Endothelial cell (in vitro differentiated cells): ENCODE measurements at places on chromosomes 11 and 22. TPM values are rescaled to one million over a fixed set of nuclear protein-coding genes. Genes with fewer than 3 reads are reported as not detected.
A peak's percentile ranks its signal among the peaks of the same experiment; 100 is the strongest.

Gene TRPT1
- 23.2 TPM for total RNA-seq

DNA sequence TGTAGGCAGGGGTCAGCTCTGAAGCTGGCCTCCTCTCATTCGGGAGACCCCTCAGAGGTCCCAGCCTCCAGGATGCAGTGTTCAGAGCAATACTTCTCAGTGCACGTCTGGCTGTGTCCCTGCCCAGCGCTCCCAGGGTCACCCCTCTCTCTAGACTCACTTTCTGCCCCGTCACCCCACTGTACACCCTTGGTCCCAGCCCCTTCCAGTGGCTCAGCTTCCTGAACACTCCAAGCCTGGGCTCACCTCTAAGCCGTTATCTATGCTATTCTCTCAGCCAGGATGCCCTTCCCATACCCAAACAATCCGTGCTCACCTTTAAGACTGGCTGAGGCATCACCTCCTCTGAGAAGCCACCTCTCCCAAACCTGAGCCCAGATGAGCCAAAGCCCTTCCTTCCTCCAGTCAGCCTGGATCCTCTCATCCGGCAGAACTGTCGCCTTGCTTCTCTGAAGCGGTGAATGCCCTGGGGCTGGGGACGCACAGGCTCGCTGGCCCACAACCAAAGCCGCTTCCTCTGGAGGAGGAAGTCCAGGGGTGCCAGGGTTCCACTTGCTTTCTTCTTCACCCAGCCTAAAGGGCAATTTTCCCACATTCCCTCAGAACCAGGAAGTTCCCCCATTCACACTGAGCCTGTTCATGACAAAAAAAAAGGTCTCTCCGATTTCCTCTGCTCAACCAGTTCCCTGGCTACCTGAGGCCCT, 13.7 kb upstream of the CDKN1C start:
- no peak for DNase-seq

GRCh38 chr11:114259124-114259526, 37.1 kb upstream of the NNMT start:
- DNase-seq: no peak

DNA sequence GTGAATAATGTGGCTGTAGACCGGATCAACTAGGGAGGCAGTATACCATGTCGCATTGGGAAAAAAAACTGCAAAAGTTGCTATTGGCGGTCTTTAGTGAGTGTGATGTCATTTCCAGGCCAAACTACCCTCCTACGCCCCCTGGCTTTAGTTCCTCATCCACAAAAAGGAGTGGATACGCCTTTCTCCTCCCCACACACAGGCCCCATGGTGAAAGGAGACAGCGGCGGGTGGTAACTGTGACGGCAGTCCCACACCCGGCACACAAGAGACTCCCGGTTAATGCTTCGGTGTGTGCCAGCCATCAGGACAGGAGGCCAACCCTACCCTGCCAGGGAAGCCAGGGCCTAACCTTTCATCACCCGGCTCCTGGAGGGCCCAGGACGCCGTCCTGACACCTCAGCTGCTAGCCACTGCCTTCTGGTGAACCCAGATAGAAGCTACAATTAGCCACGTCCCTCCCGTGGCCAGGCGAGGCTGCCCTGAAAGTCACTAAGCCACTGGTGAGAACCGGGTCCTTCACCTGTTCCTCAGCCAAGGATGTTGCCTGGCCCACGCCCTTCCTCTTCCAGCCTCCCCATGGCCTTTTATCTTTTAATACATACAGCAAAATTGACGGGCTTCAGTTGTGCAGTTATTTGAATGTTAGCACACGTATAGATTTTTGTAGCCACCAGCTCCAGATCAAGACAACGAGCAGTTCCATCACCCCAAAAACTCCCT, 10.8 kb downstream of the TP53I11 start:
- peak; percentile 32 for DNase-seq

DNA sequence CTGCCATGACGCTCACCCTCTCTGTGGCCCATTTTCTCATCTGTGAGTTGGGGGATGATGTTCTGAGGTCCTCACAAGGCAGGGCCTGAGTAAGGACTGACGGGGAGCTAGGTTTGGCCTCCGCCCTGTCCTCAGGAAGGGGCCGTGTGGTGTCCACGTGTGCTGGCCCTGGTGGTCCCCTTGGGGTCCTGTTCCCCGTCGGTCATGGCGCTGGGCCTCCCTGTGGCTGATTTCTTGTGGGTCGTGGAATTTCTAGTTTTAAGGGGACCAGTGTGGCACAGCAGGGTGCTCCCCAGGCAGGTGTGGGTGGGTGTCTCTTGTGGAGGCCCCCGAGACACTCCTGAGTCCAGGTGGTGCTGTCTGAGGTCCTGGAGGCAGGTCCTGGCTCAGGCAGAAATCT, 5.9 kb downstream of the LINC01488 start:
- no peak for DNase-seq

DNA sequence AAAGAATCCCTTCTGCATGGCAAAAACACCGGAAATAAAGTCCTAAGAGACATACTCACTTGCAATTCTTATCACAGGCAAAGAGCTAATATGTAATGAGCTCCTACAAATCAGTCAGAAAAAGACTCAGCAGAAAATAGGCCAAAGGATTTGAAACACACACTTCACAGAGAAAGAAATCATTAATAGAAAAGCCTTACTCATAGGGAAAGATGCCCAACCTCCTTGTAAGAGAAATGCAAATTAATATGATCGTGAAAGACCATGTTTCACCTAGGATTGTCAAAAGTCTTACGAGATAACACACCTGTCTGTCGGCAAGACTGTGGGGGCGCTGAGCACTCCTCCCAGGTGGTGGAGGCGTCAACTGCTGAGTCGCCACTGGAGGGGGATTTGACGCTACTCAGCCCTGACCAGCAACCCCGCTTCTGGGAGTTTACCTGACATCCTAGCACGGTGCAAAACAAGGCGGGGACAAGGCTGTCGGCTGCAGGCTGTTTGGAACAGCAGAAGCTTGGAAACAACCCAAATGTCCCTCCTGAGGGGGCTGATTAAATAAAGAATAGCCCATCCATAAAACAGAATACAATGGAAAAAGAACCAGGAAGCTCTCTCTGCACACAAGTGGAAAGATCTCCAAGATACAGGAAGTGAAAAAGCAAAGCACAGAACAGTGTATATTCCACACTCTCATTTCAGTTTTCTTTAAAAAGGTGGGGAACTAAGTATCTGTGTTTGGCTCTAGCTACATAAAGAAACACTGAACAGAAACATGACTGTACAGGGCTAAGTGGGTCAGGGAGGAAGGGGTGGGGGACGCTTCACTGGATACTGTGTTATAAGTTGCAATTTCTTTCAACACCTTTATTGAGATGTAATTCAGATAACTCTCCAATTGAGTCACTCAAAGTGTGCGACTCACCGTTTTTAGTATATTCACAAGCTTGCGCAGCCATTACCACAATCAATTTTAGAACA, 11.5 kb downstream of the CSNK1E start:
- no peak for DNase-seq

GRCh38 chr11:61686469-61686868, 6.3 kb downstream of the DAGLA start:
- DNase-seq: no peak

DNA sequence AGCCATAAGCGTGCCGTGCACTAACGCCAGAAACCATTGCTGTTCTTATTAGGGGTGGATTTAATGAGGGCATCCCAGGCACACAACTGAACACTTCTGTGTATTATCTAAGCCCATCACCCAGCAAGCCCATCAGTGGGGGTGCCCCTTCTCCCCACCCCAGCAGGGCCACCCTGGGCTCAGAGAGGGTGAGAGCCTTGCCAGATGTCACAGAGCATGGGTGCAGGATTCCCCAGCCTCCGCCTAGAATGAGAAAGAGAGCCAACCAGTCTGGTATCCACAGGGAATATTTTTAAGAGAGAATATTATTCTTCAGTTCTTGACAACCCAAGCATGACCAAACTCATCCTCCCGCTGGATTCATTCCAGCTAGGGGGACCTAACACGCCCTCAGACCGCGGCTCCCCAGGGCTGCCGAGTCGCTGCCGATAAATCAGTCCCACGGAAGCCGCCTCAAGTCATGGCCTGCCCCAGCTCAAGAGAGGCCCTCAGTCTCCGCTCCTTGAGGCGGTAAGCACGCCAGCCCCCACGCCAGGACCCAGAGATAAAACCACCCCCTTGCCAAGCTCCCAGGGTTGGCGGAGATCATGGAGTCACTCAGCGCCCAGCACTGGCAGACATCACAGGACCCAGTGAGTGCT, 47.2 kb downstream of the MN1 start:
- DNase-seq: no peak

- DNase-seq: no peak
These were observed 15.1 kb downstream of the APOL6 start for GRCh38 chr22:35663371-35663770.

Gene OR56A1
- total RNA-seq: 0.03 TPM

GRCh38 chr11:60985991-60986915, 14.8 kb downstream of the CD6 start:
- DNase-seq: no peak

Gene OR52J3
- not detected for total RNA-seq

DNA sequence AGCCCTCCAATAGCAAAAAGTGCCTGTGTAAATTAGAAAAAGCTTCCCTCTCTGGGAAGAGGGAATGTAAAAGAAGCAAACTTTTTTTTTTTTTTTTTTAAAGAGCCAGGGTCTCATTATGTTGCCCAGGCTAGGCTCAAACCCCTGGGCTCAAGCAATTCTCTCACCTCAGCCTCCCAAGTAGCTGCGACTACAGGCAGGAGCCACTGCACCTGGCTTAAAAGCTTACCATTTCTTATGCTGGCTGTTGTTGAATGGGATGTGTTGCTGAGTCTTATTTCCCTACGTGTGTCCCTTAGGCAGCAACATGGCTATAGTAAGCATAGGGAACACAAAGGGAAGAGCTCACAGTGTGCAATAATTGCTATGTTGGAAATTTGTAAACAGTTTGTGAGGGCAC, 225.5 kb upstream of the CCDC90B start:
- no peak for DNase-seq

DNA sequence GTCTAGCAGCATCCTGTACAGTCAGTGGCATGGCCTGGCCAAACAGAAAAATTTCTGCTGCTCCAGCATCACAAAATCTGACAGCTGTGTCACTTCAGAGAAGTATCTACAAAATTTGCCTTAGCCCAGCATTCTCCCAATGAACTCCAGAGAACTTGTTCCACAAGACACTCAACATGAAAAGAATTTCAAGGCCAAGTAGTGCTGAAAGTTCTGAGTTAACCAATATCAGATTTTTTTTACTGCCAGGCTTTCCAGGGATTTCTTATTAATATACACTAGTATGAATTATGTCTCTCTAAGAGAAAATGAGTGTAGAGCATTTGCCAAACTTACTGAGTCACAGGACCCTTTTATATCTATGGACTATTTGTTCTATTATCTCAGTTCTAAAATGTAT, 68.8 kb downstream of the OR5AK2 start:
- DNase-seq: no peak

DNA sequence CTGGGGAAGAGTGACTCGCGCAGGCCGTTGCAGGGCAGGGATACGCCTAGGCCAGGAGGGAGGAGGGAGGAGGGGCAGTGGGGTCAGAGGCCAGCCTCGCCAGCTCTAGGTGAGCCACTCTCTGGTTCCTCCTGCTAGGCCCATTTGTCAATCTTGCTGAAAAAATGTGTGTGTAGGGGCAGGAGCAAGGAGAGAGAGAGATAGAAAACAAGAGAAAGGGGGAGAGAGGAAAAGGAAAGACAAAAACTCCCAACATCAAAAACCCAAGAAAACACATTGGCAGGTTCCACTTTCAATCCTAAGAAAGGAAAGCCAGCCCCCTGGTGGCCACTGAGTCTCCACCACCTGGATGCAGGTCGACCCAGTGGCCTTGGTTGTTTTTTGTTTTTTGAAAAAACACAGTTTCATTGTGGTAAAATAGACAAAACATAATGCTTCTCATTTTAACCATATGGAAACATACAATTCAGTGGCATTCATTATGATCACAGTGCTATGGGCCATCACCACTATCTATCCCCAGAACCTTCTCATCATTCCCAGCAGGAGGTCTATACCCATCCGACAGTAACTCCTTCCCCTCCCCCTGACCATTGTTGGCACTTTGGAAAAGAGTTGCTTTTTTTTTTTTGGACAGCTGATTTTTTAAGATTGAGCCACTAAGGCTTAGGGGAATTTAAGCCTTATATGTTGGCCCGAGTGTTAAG, 10.9 kb downstream of the OMP start:
- peak; percentile 51 for DNase-seq

Gene MS4A15
- not detected for total RNA-seq

Gene ZBTB16
- 0.54 TPM for total RNA-seq

DNA sequence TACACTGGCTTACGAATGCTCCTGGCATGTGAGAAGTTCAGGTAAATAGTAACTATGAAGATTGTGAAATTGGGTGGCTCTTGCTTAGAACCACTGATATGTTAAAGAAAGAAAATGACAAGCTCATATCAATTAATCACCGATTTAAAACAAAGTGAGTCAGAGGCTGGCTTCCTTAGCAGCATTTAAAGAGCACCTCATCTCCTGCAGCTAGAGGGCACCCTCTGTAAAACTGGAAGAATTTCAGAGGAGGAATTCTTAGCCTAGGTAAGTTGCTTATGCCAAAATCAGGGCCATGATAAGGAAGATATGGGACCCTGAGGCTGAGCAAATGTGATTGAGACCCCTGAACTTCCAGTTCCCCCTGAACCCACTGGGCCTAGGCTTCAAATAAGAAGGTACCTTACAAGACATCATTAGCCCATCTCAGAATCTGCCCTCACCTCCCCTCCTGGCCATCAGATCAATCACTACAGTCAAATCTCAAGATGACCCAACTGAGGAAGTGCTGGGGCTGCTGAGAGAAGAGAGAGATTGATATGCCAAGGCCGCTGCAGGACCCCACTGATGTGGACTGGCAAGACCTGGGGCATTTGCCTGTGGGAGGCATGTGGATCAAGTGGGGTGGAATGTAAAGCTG, 8.6 kb upstream of the CD3E start:
- no peak for DNase-seq

Gene PDE3B
- 4.0 TPM for total RNA-seq

Gene MAPK12
- total RNA-seq: 33.4 TPM

- no peak for DNase-seq
These were observed 38.8 kb downstream of the TXN2 start for GRCh38 chr22:36442506-36443197.

DNA sequence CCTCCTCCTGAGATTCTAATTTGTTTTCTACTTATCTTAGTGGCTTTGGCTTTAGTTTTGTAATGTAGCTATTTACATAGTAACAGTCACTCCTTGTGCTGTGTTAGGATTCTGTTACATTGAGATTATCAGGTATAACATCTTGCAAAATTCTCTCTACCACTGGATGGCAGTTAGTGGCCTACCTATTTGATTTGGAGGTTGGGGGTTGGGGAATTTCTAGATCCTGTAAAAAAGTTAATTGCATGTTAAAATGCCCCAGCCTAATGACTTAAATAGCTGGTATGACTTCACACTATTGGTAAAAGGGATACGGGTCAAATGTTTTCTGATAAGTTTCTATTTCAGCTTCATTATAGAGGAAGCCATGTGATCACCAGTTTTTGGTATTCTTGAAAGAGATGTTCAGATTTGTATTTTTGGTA, 2.8 kb downstream of the GRK3 start:
- DNase-seq: no peak
